ENCODE measurements at places on chromosomes 4 and X.

DNA sequence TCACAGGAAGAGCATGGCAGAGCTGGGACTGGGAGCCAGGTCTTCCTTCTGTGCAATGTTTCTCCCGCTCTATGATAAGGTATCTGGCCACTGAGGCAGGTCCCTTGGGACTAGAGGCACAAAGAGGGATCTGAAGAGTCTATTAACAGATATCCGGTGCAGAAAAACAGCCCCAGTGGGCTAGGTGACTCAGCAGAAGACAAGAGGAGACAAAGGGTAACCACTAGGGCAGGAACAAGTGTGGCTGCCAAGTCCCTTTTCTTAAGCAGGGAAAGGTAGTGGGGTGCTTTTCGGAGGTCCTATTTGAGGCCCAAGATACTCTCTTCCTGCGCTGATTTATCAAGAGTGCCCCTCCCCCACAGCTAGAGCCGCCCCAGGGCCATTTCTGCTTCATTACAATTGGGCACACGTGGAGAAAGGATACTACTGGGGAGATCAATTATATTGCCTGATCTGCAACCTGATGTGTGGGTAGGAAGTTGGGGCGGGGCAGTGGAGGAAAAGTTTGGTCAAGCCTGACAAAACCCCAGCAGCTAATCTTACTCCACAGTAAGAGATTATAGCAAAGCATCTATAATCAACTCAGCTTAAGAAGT is at the start of gene DGAT2L6:
Gene DGAT2L6, plus strand, starts transcription at position 546 of the 596 bp plus-strand sequence. CDS start 100 bp downstream, outside the sequence.
- DNase-seq = no peak

DNA sequence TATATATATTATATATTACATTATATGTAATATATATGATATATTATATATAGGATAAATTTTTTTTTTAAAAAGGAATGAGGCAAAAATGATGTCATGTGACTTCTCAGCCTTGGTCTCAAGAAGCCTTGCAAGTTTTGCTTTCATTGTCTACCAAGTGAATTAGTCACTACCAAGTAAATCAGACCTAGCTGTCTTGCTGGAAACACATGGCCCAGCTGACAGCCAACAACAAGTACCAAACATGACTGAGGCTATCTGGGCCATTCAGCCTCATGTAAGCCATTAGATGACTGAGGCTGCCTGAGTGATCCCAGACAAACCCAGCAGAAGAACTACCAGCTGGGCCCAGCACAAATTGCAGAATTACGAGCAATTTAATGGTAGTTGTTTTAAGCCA is 44.9 kb downstream of the HAND2 start:
- no peak for DNase-seq

GRCh38 chr4:135718019-135718418 is 1516.4 kb upstream of the PABPC4L start:
- DNase-seq = no peak

DNA sequence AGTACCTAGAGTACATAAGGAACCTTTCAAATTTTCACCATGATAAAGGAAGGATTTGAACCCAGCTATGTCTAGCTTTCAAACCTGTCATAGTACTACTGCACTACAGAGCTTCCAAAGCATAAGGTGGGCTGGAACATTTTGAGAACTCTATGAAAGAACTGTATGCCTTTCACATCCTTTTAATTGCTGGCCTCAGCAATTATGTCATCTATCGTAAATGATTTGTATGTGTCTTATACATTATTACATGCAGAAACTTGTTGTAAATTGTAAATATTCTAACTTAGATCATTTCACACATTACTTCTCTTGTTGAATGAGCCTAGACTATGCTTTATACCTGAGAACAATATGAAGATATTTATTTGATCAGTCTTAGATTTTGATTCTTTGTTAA is 220.7 kb downstream of the HEPH start:
- no peak for DNase-seq

GRCh38 chr4:23373261-23373660 is 516.6 kb downstream of the PPARGC1A start:
- no peak for DNase-seq

DNA sequence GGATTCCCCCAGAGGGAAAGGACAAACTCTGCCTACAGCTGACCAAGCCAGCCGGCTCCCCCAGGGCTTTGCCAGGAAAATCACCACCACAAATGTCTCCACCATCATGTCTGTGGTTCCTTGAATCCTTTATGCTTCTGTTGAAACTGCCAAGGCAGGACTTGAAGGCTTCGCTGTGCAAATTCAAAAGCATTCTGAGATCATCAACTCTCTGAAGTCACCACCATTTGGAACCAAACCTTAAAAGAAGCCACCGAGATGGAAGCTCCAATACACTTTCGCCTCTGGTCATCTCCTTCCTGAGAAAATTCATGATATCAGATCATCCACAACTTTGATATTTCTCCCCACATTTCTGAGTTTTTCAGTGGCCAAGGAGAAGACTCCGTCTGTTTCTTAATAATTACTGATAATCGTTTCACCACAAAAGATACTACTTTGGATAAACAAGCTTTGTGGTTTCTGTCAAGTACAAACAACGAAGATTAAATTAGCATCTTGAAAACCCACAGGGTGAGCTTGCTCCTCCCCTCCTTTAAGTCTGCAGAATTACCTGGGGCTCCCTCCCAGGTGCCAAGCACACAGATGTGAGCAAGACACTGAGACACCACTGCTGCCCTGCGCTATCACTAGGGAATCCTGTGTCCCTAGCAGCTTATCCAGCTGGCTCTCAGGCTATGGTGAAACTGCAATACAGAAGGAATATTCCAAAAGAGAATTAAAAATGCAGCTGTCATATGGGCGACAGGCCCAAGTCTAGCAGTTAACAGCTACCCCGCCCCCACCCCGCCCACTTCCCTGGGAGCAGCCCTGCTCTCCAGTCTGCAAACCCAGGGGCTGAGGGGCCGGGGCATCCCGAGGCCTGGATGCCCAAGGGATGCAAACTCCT is 125.0 kb upstream of the TBL1X start:
- peak; percentile 22 for DNase-seq

DNA sequence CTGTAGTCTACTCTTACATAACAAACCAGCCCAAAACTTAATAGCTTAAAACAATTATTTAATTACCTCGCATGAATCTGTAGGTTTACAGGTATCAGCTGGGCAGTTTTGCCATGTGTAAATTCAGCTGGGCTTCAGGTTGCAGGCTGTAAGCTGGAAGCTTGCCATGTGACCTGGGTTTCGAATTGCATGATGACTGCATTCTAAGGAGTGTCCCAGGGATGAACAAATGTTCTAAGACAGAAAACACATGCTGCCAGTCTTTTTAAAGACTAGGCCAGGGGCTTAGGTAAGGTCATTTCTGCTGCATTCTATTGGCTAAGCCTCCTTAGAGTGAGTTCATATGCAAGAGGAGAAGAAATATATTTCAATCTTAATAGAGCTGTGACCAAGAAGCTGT is 44.8 kb downstream of the GRIA2 start:
- DNase-seq = no peak

DNA sequence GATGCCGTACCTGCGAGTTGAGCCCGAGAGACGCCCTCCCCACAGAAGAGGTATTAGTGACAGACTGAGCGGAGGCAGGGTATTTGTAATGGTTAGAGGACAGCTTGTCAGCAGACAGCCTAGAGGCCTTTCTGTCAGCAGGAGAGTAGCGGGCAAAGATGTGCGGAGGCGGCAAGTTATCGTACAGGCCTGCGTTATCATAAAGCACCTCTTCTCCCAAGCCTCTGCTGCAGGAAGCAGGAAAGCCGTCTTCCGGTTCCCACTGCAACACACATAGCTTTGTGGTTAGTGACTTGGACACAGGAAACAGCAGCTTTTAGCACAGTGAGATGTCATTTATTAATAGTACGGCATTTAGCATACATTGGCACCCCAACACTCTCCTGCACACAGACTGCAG is 158.3 kb downstream of the AFAP1 start:
- DNase-seq = no peak

DNA sequence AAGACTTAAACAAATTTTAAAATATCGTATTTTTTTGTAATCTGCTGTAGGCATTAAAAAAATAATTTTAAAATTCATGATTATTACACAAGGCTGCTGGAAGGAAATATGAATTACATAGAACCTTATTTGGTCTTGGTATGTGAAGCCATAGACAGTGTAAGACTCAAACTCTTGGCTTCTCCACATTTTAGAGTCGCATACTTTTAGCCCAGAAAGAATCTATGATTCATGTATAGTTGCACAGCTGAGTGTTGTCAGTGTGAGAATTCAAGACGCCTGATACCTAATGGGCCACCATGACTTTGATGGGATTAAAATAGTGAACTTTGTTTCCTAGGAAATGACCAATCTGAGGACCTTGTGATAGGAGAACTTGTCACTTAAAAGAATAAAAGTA is 1.4 kb downstream of the INTU start:
- no peak for DNase-seq
